ENCODE measurements at places on chromosomes 12 and 14. TPM values are rescaled to one million over a fixed set of nuclear protein-coding genes. Genes with fewer than 3 reads are reported as not detected.
A peak's percentile ranks its signal among the peaks of the same experiment; 100 is the strongest.

- DNase-seq: peak; percentile 8
Measured at GRCh38 chr14:53032838-53033390, 82.1 kb upstream of the FERMT2 start.

- no peak for DNase-seq
Measured at GRCh38 chr12:32273712-32274111, 125.6 kb upstream of the FGD4 start.

GRCh38 chr12:93039062-93039461, 110.0 kb upstream of the EEA1 start:
- peak; percentile 11 for DNase-seq

- peak; percentile 40 for DNase-seq
Measured at GRCh38 chr14:93073910-93074769, 41.6 kb downstream of the ITPK1 start.

DNA sequence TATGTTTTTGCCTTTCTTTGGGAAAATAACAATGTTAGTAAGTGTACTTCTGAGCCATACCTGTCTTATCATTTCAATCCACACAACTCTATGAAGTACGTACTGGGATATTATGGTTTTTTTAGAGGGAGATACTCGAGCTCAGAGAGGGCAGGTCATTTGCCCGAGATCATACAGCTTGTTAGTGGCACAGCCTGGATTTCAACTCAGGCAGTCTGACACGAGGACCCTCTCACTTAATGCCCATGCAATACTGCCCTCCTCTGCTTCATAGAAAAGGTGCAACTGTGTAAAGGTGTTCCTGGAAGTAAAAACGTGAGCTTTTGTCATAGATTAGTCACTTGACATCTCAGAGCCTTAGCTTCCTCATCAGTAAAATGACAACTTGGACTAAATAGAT, 128.0 kb downstream of the NDUFA12 start:
- no peak for DNase-seq

GRCh38 chr14:105315211-105315721, 718 bp downstream of the PACS2 start:
- no peak for DNase-seq

GRCh38 chr14:58362798-58363412, 32.8 kb upstream of the TOMM20L start:
- peak; percentile 17 for DNase-seq

GRCh38 chr12:122503147-122503751, 2.5 kb upstream of the ZCCHC8 start:
- peak; percentile 5 for DNase-seq

- no peak for DNase-seq
Measured at GRCh38 chr14:72775923-72776554, 117.9 kb downstream of the DPF3 start.

The LMO3 gene
- polyA plus RNA-seq: 0.49 TPM

The BMAL2 gene
- 11.0 TPM for polyA plus RNA-seq

The DGKA gene
- polyA plus RNA-seq: 75.1 TPM

The GMFB gene
- polyA plus RNA-seq: 14.1 TPM
